ENCODE measurements at places on chromosomes 7 and 10.

- no peak for DNase-seq
Measured at GRCh38 chr10:21464134-21464533, 61.3 kb downstream of the SKIDA1 start.

GRCh38 chr7:137992104-137992549 lies 9.8 kb downstream of the CREB3L2 start:
- no peak for DNase-seq

DNA sequence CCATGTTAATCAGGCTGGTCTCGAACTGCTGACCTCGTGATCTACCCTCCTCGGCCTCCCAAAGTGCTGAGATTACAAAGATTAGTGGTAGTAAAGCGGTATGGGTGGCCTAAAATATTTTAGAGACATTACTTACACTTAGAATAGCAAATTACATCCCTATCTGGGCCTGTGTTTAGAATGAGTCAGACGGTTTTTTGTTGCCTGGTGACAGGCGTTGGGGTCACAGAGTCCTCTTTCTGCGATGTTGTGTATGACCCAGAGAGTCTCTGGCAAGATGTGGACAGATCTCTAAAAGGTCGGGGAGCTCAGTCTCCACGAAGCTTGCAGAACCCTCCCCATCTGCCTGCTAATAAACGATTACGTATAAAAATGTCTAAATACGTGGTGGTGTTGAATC lies 39.6 kb upstream of the PRKCQ start:
- no peak for DNase-seq

DNA sequence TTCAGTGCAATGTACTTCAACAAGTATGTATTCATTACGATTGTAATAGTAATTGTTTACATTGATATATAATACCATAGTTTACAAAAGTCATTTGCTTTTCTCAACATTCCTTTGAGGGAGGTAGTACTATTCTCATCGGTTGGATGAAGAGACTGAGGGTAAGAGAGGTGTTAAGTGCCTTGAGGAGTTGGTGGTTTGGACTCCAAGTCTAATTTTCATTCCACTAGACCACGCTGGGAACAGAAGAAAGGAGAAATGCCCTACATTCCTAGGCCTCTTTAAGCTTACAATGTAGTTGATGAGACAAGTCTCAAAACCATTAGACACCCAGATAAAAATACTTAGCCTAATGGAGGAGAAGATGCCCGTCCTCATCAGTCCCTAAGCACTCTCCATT lies 28.6 kb downstream of the CDK1 start:
- no peak for DNase-seq

DNA sequence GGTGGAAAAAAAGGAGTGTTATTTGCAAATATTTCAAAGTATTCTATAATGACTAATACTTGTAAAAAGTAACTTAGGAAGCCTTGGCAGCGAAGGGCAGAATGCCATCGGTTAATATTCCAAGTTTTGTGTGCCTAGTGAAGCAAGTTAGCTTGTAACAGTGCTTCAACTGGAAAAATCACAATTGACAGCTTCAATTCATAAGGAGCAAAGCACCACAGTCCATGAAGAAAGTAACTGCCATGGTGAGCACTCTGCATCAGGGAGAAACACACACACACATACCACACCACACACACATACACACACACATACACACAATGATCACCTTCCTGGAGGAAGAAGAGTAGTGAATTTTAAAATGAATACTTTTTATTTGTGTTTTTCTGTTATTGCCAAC lies 298.3 kb downstream of the CNTNAP2 start:
- no peak for DNase-seq

DNA sequence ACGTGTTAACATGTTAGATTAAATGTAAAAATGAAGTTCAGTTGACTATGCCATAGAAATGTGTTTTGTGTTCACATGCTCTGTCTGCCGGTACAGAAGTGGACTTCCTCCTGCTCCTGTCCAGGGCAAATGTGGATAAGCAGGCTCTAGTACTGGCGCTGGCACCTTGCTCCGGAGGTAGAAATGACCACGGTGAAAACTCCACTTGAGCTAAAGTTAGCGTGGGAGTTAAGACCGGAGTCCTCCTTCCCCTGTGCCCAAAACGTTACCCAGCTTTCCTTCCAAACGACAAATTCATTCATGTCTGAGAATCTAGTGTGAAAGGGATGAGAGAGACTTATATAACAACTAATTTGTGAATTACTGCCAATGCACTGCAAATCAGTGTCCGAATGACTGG lies 35.0 kb upstream of the ATP6V0A4 start:
- no peak for DNase-seq

DNA sequence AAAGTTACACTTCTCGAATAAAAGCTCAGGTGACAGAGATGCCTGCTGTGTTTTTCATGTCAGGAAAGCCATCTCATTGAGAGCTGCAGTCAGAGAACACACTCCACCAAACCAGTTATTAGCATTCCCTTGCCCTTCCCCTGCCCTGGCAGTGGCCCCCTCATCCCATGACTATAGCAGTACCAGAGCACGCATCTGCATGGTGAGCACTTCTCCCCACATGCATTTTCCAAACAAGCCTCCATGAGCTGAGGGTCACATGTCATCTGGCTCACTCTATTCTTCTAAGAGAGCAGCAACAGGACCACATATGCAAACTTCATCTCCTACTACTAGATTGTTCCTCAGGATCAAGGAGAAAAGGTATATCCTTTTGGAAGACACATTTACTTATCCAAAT lies 42.4 kb upstream of the FGL2 start:
- DNase-seq: no peak

DNA sequence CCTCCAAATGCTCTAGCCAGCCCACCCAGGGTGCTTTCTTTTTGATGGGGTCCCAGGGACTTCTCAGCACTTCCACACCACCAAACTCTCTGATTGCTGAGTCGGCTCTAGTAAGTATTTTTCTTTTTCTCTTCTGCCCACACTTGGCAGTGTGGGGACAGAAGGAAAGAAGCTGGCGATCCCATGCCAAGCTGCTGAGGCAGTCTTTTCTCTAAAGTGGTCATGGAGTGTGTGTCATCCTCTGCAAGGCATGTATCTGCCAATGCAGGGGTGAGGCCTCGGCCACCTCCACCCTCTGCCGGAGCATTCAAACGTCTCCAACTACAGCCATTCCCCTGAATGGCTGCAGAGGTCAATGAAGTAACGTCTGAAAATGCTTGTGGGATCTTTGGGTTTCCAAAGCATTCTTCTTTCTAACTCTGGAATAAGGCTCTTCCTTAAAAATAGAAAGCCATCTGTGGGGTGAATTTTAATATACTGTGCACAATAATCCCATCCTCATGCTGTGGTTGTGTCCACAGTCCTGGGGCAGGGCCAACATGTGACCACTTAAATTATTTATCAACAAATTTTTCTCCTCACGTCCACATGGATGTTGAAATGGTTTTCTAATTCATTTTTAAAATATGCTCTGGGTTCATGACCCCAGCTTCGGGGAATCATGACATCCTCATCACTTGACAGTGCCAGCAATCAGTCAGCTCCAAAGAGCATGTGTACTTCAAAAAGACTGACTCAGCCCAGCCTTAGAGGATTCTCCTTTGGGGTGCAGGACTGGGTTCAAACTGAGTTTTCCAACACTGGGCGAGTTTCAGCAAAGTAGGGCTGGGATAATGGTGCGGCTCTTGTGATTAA lies 171.3 kb upstream of the ITGB1 start:
- DNase-seq: no peak

DNA sequence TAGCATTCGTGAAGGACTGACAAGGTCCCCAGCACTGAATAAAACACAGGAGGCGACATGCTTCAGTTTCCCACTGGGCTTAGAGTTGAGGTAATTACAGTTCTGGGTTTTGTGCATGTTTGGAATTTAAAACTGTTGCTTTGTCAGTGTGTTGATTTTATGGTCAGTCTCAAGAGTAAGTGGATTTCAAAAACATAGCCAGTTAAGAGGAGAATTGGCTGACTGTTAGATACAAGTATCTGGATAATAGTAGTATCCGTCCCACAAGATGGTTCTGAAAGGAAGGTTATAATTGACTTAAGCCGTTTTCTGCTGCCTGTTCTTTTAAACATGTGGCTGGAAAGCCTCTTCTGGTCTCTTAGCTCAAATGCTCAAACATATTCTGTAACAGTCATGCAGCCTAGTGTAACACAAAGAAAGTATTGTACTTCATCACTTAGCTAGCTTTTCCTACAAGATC lies 170.9 kb downstream of the POLR1F start:
- DNase-seq: no peak

GRCh38 chr10:88804083-88804812 lies 1.7 kb downstream of the LIPM start:
- DNase-seq: no peak

GRCh38 chr7:80924090-80924489 lies 5.2 kb upstream of the SEMA3C start:
- no peak for DNase-seq

All from NCI-H526 (cell line).